ENCODE measurements at places on chromosomes 5 and 9.

DNA sequence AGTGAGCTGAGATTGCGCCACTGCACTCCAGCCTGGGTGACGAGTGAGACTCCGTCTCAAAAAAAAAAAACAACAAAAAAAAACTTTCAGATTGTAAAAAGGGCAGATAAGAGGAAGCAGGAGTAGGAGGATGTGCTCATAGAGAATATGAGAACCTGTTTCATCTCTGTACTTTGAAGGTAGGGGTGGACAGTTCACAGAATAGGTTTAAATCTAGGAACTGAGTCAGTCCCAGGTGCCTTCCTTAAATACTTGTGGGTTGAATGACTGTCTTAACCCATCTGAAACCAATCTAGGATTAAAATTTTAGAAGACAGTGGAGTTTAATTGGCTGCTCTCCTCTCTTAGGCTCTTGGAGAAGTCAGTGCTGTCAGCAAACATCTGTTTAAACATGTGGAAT, 12.4 kb downstream of the POLK start:
- DNase-seq: no peak

DNA sequence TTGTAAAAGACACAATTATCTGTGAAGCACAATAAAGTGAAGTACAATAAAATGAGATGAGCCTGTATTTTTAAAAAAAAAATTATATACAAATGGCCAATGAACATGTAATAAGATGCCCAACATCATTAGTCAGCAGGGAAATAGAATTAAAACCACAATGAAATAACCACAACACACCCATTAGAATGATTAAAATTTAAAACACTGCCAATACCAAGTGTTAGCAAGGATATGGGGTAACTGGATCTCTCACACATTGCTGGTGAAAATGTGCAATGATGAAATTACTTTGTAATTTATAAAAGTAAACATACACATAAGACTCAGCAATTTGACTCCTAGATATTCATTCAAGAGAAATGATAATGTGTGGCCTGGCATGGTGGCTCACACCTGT, 62.8 kb downstream of the SHOC1 start:
- DNase-seq: no peak

DNA sequence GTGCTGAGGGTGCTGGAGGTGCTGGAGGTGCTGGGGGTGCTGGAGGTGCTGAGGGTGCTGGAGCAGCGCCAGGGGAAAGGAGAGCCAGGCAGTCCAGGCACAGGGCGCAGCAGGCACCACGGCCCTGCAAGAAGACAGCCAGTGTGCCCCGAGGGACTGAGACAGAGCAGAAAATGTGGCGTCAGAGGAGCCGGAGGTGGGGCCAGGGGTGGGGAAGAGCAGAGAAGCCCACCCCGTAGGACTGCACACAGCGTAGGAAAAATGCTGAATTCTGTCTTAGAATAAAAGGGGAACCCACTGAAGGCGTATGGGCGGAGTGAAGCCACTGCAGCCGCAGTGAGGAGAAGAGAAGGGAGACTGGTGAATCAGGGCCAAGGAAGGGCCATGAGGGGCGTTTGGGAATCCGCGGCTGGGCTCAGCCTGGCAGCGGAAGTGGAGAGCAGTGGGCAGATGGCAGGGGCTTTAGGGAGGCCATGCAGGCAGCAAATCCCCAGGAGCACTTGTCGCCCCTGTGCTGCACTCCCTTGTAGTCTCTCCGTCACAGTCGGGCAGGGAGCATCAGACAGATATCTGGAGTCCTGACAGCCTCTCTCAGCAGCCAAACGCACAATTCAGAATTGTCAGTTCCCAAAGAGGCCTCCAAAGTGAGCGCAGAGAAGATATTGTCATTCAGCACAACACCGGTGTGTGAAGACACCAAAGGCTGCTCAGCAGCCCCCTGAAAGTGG, 35.9 kb upstream of the LECT2 start:
- no peak for DNase-seq

DNA sequence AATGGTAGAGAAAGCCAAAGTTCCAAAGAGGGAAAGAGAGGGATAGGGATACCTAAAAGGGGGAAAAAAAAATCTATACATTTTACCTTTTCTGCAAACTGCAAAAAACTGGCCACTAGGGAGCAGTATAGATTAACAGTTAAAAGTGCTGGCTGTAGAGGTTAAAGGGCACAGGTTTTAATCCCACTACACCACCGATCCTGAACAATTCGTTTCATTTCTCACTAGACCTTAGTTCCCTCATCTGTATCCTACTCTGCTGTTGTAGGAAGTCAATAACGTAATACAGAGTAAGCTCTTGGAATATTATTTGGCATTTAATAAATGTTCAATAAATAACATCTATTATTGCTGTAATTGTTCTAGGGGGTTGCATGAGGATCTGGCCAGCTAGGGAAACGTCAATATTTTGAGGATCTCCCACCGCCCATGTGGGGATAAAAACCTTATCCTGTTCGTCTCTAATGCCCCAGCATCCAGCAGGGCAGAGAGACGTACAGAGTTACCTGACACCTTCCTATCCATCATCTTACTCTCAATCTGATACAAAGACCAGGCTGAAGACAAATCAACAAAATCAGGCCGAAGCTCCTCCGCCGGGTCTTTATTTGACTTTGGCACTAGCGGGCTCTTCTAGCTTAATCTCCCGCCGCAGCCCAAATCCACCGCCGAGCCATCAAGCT, 757 bp downstream of the CDC26 start:
- peak; percentile 68 for DNase-seq

- no peak for DNase-seq
These were observed 9.3 kb downstream of the SLC27A6 start for GRCh38 chr5:128974567-128974966.

DNA sequence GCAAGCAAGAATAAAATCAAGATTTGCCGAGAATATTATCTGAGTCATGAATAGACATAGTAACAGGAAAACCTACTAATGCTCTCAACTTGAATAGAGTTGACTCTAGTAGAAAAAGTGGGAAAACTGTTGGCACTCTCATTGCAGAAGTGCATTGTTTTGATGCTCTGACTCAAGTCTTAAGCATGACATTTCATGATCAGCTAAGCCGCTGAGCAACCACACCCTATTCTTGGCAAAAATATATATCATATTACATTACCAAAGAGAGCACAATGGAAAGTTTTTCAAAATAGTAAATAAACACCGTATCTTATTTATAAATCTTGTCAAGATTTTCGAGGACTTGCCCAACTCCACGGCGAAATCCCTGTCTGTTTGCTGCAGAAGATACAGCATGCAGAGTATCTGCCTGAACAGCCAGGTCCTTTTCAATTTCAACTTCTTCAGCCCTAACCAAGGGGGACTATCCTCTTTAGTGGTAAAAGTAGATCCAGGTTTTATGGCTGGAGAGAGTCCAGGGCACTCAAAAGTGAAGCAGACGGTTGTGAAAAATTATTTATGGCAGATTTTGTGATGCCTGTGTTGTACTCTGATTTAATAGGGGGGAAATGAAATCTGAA, 13.9 kb upstream of the ADAMTSL1 start:
- DNase-seq: no peak

- peak; percentile 13 for DNase-seq
These were observed 40.8 kb upstream of the GARNL3 start for GRCh38 chr9:127223810-127224177.

DNA sequence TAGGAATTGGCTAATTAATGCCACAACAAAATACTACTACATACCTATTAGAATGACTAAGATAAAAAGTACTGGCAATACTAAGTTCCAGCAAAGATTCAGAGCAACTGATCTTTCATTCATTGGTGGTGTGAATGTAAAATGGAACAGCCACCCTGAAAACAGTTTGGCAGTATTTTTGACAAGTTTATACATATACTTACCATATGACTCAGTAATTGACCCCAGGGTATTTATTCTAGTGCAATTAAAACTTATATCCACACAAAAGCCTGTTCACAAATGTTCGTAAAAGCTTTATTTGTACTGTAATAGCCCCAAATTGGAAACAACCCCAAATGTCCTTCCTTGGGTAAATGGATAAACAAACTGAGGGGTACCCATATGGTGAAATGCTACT, 270.8 kb upstream of the ACTBL2 start:
- DNase-seq: no peak

DNA sequence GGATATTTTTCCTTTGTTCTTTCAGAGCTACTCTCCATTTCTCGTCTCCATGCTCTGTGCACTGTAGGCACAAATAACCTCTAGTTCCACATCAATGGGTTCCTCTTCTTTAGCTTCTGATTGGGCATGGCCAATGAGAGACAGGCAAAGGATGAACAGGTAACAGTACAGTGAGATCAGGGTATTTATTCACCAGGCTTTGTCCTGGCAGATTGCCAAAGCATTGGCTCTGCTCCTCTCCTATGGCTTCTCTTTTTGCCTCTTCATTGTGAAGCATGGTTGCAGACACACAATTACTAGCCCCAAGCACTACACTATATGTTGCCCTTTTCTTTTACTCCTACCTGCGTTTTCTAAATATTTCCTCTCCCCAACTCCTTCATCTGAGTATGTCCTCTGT, 215.1 kb upstream of the ARRDC3 start:
- DNase-seq: peak; percentile 0

- DNase-seq: no peak
These were observed 12.8 kb downstream of the PDCL start for GRCh38 chr9:122815544-122815943.

- DNase-seq: no peak
These were observed 69.7 kb upstream of the SH3GL2 start for GRCh38 chr9:17509151-17509550.

DNA sequence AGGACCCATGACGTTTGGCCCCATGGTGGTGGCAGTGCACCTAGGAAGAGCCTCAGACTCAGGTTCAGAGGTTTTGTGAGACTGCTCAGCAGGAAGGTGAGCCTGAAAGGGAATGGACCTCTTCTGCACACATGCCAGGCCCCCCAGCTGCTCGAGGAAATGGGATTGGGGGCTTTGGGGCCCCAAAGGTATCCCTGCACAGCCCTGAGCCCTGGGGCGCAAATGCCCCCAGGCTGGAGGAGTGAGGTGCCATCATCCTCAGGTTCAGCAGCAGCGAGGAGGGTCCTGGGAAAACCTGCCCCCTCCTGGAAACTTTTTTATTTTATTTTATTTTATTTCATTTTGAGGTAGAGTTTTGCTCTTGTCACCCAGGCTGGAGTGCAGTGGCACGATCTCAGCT, 171.8 kb upstream of the MVB12B start:
- no peak for DNase-seq

GRCh38 chr5:14247054-14247386, 103.9 kb downstream of the TRIO start:
- no peak for DNase-seq

- no peak for DNase-seq
These were observed 511.3 kb downstream of the TLR4 start for GRCh38 chr9:118215549-118215948.

GRCh38 chr9:135309763-135310125, 169.8 kb upstream of the PPP1R26 start:
- DNase-seq: no peak

All from globus pallidus (tissue), 1 donor.